RPMI7951 (cell line): ENCODE measurements at places on chromosomes 13 and 19. TPM values are rescaled to one million over a fixed set of nuclear protein-coding genes. Genes with fewer than 3 reads are reported as not detected.

GAMT gene
- total RNA-seq, result 15.3 and 24.9 TPM in 2 replicates

LNX2 gene
- 5.3 and 6.3 TPM in 2 replicates for total RNA-seq

DNA sequence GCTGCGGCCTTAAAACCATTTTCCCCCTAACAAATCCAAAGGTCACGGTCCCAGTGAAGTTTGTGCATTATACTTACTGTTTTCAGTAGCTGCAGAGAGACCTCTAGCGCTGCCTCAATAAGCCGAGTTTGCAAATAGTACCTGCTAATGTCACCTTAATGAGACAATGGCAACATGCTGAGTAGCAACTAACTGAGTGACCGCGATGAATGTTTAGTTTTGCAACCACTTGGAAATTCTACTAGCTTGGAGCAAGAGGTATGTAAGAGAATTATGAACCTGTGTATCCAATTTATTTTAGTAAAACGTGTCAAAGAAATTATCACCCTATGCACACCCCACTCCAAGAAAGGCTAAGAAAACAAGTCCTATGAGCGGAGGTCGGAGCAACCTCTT is 1.2 kb downstream of the KPNA3 start:
- DNase-seq, result peak; percentile 14

DNA sequence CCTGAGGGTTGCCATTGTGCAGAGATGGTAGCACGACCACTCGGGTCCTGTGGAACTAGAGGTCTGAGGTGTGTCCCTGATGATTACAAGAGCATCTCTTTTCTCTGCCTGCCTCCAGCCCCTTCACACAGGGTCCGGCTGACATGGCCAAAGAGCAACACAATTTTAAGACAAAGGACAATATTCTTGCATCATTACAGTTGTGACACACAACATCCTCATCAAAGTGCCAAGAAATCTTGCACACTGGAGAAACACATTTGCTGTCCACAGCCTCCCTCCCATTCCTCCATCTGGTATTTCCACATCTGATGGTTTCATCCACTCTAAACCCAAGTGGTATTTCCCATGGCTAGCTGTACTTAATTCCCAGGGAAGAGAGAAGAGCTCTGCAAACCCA is 12.8 kb downstream of the COL4A1 start:
- peak; percentile 24 for DNase-seq

DNA sequence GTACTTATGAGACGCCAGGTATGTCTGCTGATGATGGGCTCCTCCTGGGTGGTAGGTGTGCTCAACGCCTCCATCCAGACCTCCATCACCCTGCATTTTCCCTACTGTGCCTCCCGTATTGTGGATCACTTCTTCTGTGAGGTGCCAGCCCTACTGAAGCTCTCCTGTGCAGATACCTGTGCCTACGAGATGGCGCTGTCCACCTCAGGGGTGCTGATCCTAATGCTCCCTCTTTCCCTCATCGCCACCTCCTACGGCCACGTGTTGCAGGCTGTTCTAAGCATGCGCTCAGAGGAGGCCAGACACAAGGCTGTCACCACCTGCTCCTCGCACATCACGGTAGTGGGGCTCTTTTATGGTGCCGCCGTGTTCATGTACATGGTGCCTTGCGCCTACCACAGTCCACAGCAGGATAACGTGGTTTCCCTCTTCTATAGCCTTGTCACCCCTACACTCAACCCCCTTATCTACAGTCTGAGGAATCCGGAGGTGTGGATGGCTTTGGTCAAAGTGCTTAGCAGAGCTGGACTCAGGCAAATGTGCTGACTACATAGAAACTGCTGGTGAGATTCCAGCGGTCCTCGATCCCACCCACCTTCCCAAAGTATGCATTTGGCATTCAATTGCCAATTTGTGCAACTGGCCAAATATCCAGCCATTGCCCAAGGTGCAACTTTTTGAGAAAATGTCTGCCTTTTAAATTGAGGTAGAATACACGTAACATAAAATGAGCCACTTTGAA is 10.2 kb downstream of the OR2Z1 start:
- DNase-seq, result no peak

ATXN8OS gene
- not detected in 2 replicates for total RNA-seq

- DNase-seq, result no peak
These were observed 442.2 kb upstream of the KLF12 start for GRCh38 chr13:74576420-74576819.

DNA sequence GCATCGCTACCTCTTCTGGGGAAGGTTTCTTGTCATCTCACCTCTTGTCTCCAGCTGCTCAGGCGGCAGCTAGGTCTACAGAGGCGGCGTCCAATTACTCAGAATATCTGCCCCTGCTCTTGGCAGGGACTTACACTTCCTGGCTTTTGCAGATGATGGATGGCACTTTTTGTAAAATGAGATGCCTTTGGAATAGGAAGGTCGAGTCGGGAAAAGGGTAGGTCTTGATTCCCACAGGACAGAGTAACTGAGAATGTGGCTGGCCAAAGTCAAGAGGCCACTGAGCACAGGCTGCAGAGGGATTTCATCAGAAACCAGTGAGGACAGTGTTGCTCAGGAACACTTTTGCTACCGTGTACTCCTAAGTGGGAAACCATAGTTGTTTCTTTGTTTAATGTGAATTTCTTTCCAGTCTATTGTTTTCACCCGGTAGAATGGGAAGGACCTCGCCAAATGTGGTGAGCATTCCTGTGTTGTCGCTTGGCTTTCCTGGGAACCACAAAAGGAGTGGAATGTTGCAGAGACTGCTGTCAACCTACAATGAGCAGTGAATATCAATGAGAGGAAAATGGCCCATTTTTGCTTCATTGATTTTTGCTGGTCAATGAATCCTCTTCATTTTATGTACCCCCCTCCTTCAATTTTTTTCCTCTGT is 383.7 kb downstream of the HS6ST3 start:
- DNase-seq, result no peak

- no peak for DNase-seq
These were observed 7.6 kb downstream of the TPT1 start for GRCh38 chr13:45333251-45333976.

- no peak for DNase-seq
These were observed 2.1 kb downstream of the NUMBL start for GRCh38 chr19:40688309-40688708.

IRGC gene
- total RNA-seq, result not detected in 2 replicates

DNA sequence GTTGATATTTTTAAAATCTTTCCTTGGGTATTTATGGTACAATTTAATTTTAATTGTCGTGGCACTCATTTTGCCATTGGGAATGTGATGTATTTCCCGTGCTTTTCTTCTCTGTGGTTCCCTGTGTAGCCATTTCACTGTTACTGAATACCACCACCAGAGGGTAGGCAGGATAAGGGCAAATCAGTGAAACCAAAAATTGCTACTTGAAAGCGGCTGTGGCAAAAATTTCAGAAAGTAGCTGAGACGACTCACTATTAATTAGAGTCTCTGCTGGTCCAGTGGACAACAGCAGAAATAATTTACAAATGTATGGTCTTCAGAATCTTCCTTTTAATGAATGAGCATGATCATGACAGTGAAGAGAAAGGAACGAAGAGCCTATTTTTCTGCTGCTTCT is 34.4 kb upstream of the MIR17HG start:
- DNase-seq, result peak; percentile 1

DNA sequence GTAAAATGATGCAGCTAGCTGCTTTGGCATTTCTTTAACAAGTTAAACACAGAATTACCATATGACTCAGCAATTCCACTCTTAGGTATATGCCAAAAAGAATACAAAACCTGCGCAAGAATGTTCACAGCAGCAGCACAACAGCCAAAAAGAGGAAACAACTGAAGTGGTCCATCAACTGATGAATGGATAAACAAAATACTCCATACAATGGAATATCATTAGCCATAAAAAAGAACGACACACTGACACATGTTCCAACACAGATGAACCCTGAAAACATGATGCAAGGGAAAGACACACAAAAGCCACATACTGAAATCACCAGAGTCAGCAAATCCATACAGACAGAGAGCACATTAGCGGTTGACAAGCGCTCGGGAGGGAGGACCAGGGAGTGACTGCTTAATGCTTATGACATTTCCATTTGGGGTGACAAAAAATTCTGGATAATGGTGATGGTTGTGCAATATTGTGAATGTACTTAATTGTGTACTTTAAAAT is 3.0 kb downstream of the PCID2 start:
- no peak for DNase-seq

- no peak for DNase-seq
These were observed 272.5 kb downstream of the DCLK1 start for GRCh38 chr13:35858665-35859064.

DNA sequence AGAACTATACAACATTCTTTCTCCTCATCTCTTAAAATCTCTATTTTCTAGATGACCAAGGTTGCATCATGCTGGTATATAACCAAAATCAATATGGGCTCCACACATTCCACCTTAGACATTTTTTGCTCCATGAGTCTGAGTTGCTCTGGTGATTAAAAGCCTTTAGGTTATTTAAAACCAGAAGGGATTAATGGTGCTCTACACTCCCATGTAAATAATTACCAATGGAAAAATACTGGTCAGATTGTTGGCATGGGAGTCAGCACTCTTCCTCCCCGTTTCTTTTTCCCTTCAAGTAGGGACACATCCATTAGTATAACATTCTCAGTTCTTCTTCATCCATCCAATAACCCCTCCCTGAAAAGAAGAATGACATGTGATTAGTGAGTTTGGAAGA is 747.7 kb downstream of the PCDH17 start:
- no peak for DNase-seq

CLDND2 gene
- total RNA-seq, result 1.2 TPM in 1 of 2 replicates, not detected in the other

DNA sequence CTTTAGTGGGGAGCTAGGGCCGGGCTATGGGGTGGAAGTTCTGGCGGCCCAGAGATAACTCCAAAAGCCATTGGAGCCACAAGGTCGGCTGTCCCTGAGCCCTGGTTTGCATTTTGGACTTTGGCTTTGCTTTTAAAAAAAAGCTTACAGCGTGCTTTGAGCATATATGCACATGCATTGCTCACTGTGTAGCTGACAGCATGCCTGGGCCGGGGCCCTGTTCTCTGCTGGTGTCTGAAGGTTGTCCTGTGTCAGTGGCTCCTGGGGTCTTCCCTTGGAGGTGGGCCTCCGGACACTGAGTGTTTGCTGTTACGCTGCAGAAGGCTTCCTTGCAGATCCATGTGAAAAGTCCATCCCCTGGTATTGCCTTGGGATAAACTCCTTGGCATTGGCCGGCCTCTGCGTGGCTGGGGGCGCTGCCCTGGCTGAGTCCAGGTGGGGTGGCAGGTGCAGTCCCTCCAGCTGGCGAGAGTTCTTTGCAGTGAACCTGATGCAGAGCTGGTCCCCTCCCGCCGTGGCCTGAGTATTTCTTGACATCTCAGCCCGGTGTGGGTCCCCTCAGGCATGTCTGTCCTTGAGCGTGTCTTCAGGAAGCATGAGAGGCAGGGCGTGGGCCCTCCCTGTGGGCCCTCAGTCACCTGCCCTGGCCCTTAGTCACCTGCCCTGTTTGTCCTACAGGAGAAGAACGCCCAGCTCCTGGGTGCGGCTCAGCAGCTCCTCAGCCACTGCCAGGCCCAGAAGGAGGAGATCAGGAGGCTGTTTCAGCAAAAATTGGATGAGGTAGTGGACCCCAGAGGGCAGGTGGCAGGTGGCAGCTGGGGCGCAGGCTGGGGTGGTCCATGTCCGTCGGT is 23.0 kb downstream of the PLEKHJ1 start:
- DNase-seq, result no peak

CYP2F1 gene
- not detected in 2 replicates for total RNA-seq

RXFP2 gene
- 1.1 and 1.2 TPM in 2 replicates for total RNA-seq

- DNase-seq, result no peak
These were observed 609.1 kb downstream of the LMO7 start for GRCh38 chr13:76245211-76245610.

UBE2L5 gene
- not detected in 2 replicates for total RNA-seq

GRCh38 chr19:5179256-5179655 is 161.4 kb downstream of the PTPRS start:
- DNase-seq, result no peak

DNA sequence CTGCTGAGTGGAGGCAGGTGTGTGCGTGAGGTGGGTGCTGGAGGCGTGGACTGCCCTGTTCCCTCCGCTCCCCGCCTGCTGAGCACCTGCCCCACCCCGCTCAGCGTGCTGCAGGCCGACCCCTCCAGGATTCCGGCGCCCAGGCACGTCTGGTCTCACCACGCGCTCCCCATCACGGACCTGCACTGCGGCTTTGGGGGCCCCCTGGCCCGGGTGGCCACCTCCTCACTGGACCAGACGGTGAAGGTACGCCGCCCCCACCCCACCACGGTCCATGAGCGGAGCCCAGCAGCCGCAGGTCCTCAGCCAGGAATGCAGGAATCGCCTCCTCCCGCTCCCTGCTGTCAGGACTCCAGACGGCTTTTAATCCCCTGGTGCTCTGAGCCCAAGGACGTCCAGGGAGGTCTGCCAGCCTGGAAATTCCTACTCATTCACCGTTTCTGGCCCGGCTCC is 6.0 kb downstream of the WDR18 start:
- DNase-seq, result no peak

GRCh38 chr19:35090506-35091214 is 25.0 kb upstream of the FXYD3 start:
- DNase-seq, result peak; percentile 54

- DNase-seq, result no peak
These were observed 47.4 kb upstream of the KATNAL1 start for GRCh38 chr13:30354493-30355383.

- DNase-seq, result no peak
These were observed 4.0 kb downstream of the P2RY11 start for GRCh38 chr19:10115392-10116084.

RAB3D gene
- total RNA-seq, result 6.2 and 7.5 TPM in 2 replicates

GRCh38 chr13:41384749-41385503 is 72.4 kb upstream of the RGCC start:
- no peak for DNase-seq

- no peak for DNase-seq
These were observed 24.7 kb downstream of the CILP2 start for GRCh38 chr19:19562665-19563347.

- peak; percentile 58 for DNase-seq
These were observed 60.7 kb upstream of the URI1 start for GRCh38 chr19:29881386-29881785.

DNA sequence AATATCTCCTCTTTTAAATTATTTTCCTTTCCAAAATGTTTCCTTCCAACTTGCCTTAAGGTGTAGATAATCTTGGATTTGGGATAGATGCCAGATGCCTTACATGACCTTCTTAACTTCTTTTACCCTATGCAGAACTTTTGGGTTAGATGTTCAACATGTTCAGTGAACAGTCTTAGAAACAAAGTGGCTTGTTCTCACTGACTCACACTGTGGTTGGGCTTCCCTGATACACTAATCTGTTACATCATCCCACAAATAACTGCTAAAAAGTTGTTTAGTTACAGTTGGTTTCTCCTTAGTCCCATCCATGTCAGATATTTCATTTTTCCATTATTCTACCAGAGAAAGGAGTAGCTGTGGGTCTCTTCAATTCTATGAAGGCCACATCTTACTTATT is 2638.2 kb downstream of the PCDH9 start:
- peak; percentile 0 for DNase-seq

DNA sequence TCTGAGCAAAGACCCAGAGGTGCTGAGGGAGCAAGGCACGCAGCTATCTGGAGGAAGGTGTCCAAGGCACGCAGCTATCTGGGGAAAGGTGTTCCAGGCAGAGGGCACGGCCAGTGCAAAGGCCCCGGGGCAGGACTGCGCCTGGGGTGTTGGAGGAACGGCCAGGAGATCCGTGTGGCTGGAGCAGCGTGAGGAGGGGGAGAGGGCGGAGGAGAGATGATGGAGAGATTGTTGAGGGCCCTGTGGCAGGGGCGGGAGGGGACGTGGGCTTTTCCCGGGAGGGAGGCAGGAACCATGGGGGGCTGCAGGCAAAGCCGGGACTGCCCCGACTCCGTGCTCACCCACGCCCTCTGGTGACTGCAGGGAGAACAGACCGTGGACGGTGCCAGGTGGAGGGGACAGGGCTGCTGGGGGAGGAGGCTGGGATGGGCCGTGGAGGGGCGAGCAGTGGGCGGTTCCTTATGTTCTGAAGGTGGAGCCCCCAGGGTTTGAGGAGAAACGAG is 13.3 kb upstream of the MISP start:
- DNase-seq, result no peak
